NCI-H1092 treated with DMSO at 0.1 percent for 48 hours (cell line): ENCODE measurements at places on chromosomes 4 and X.

DNA sequence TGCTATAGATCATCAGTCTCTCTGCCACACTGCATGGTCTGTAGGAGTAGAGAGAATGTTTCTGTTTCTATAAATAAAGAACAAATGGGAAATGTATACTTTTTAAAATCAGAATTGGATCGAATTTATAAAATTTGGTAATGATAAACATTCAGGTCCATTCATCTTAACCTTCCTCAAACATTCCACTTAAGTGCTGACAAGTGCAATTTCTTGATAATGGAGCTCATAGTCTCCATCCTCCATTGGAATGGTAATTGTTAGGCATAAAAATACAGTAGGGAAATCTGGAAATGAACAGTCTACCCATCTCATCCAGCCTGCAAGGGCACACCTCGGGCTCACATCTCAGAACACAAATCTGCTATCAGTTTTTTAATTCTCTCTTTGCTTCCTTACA is 122.6 kb upstream of the PACRGL start:
- no peak for DNase-seq

- DNase-seq = no peak
Observed at GRCh38 chr4:144655491-144655890, 9.5 kb downstream of the HHIP start.

DNA sequence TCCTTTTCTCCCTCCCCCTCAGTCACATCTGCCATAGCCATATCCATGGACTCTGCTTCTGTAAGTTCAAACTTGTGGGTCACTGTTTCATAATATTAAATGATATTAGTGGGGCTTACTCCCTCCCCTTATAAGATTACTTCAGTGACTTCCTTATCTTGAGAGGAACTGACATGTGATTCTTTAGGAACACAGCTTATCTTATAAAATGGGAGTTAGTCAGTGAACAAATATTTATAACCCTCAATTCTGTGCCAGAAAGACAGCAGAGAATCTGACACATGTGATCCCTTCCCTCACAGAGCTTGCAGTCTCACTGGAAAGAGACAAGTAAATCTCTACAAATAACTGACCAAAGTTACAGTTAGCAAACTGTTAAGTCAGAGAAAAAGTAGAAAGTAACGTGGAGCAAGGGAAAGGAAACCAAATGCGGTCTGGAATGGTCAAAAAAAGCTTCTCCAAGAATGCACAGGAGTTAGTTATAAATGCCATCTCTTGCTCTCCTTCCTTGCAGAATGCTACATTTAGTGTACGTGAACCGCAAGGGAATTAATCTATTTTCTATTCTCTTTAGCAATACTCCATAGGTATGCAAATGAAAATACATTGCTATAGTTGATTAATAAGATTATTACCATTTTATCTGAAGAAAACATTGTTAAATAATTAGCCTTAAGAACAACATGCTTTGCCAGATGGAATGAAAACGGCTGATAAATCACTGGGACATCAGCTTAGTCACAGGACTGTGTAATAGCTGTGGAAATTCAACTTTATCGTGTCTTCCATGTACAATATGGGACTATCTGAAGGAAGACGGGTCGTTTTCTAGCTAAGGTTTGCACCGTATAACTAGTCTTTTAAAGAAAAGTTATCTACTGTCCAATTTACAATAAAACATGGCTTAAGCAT is 29.0 kb downstream of the SGMS2 start:
- no peak for DNase-seq

GRCh38 chrX:155086202-155086840 is 15.0 kb downstream of the BRCC3 start:
- DNase-seq = no peak

DNA sequence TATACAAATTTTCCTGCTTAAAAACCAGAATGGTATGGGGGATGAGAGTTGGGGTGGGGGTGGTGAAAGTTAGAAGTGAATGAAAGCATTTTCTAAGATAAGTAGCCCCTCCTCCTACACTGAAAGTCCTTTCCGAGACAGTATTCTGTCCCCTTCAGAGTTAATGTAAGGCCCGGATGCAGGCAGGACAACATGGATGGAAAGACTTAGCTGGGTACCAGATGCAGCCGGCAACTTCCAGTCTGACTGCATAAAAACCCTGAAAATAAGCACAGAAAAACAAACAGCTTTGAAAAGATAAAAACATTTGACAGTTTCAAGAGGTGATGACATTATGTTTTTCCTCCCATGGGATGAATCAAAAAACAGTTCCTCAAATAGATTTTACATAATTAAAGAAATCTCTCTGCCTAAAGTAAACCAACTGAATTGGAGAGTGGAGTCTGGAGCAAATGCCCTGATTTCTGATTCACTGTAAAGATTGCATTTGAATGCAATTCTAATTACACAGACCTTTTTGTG is 196.3 kb downstream of the GPAT3 start:
- DNase-seq = no peak

DNA sequence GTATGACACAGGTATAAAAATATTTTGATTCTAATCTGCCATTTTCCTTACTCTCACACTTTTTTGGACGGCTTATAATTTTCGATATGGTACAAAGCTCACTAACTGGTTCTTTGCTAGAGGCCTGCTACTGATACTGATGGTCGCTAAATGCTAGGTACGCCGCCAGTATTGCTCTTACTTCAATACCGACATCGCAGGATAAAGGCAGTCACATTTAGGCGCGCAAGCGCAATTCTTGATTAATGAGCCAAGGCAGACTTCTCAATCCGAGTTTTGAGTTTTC is 557 bp upstream of the USP38 start:
- DNase-seq = no peak

DNA sequence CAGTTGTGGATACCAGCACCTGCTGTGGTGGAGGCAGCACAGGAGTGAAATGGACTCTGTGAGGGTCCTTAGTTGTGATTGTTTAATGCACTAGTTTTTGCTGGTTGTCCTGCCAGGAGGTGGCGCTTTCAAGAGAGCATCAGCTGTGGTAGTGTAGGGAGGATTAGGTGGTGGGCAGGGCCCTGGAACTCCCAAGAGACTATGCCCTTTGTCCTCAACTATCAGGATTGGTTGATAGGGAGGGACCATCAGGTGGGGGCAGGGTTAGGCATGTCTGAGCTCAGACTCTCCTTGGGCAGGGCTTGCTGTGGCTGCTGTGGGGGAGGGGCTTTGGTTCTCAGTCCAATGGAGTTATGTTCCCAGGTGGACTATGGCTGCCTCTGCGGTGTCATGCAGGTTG is 121.9 kb downstream of the RRAGB start:
- no peak for DNase-seq

DNA sequence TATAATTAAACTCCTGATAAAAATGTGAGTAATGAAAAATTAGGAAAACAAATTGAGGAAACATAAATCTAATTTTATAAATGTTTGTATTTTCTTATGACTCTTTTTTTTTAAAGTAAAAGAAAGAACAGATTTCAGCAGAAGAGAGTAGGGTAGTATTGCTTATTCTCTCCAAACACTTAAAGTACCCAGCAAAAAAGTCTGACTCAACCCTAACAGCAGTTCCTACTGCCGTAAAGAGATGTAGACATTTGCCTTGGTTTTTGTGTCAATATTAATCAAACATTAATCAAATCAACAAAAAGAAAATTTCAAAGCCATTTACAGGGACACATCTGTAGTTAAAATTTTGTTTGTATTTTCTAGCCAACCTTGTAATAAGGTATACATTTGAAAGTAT is 508.4 kb downstream of the IL15 start:
- no peak for DNase-seq

- DNase-seq = no peak
Observed at GRCh38 chrX:48956728-48957414, 536 bp downstream of the OTUD5 start.

GRCh38 chrX:30612250-30612655 is 34.7 kb upstream of the TASL start:
- DNase-seq = peak; percentile 75

DNA sequence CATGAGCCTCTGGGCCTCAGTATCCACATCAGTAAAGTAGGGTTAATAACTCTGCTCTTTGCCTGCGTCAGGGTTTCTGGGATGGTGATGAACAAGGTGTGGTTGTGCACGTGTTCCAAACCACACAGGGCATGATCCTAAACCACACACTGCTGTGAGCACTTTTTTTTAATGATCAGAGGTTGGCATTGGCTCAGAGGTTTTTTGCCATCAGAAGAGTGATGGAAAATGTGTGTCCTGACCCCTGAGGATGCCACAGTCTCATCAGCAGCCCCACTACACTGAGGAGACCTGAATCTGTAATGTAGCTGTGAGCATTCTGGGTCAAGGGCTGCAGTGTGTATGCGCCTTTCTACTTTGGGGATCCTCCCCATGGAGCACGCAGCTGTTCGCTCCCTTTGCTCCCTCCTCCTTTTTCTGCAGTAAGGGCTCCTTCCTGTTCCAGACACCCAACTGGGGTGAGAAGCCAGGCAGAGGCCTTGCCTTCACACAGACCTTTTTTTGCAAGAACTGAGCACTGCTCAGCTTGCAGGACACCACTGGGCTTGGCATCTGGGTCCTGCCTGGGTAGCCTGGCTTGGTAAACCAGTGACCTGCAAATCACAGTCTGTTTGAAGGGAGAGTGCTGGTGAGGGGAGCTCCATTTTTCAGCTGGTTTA is 87.5 kb downstream of the MAMLD1 start:
- DNase-seq = no peak

DNA sequence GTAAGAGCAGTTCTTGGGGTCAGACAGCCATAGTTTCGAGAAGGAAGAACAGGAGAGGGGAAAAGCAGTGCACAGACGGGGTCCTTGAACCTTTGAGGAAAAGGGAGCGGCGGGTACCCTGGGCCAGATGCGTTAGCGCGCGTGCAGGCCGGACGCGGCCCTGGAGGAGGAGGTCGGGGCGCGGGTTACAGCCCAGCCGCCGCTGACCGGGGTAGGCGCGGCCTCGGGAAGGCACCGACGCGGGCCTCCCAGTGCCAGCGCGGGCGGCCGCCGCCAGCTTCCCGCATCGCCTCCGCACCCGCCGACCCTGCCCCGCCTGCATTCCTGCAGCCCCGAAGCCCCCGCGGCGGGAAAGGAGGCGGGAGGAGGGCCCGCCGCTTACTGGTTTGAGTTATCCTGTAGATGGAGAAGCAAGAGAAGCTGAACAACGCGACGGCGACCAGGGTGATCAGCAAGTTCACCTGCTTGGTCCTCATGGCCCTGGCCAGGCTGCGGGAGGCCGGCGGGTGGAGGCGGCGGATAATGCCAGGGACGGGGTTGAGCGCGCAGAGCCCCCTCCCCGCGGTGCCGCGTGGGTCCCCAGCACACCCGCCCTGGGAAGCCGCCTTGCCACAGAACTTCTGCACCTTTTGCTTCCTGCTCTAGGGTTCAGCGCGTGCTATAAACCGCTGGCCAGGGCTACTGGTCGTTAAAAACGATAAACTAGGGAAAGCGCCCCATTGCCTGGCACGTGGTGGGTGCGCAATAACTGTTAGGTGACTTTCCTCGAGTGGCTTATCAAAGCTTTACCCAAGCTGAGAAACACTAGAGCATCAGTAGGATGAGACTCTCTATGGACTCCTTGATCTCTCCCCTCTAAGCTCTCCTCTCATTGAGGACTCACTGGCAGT is at the start of gene MGAT4D:
MGAT4D (minus strand) TSS at position 547 of the 890 bp plus-strand sequence; CDS start at position 476, 71 bp downstream.
- no peak for DNase-seq

DNA sequence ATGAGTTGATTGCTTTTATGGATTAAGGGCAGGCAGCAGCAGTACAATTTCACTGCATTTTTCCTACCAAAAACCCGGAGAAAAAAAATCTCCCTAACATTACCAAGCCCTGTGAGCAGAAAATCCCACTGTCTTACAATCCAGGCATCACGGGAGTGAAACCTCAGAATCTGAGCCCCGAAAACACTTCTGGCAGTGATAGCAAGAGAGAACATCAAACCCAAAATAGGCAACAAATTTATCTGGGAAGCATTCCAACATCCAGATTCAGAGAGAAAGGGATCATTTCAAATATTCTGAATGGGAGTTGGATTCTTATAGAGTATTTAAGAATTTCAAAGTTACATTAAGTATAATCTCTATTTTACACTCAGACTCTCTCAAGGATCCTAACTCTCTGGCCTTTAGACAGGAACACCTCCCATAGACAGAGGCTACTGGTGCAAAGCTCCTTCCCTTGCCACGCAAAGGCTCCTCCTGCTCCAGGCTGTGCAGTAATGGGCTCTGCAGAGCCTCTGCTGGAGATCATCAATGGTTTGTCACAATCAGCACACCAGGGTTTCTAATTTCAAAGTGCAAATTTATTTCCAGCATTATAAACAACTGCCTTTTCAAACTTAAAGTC is 256.9 kb downstream of the PARM1 start:
- DNase-seq = no peak

DNA sequence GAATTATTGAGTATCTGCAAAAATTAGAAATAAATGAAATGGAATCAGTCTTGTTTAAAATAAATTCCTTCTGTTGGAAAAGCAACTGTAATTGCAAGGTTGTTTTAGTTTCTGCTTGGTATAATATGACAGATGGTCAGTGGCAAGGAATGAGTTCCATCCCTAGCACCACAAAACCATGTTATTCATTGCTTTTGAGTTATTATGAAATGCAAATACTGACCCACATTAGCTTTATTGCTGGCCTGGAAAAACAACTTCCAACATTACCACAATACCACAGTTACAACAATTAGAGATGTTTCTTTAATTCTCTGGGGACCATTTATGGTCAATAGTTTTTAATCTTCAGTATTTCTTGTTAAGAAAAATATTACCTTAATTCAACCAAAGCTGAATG is 194.4 kb downstream of the TMA16 start:
- no peak for DNase-seq

GRCh38 chr4:40731361-40731760 is 18.4 kb upstream of the NSUN7 start:
- DNase-seq = no peak

GRCh38 chrX:124086411-124086810 is 124.9 kb downstream of the STAG2 start:
- no peak for DNase-seq

GRCh38 chr4:138299881-138300280 is 57.7 kb upstream of the SLC7A11 start:
- no peak for DNase-seq

GRCh38 chr4:151455212-151455611 is 46.2 kb downstream of the FHIP1A start:
- DNase-seq = no peak

- no peak for DNase-seq
Observed at GRCh38 chrX:139967300-139967699, 2.0 kb upstream of the CXorf66 start.

- DNase-seq = no peak
Observed at GRCh38 chrX:110021258-110022022, 18.5 kb downstream of the TMEM164 start.

DNA sequence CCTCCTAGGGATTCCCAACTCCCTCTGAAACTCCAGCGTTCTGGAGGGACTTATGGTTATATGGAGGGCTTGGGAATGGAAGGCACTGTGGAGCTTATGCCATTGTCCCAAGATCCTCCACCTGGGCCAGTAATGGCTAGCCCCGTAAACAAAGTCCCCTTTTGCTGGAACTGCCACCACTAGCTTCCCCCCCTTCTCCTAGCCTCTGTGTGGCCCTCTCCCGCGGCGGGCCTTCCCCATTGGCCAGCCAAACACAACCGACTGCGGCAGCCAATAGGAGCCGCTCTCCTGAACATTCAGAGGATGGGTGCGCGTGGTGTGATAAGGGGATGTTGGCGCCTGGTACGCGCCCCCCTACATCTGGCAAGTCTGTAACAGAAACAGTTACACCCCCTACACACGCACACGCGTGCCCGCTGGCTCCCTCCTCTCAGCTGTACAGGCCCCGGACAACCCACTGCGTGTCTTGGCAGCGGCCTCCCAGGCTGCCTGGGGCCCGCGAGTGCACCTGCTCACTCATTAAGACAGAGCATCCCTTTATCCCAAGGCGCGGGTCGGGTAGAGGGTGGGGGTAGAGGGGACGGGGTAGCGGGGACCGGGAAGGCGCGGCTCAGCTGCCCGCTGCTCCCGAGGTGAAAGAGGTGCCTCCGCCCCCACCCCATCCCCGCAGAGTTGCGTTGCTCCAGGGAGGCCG is 863 bp upstream of the RAB33A start:
- peak; percentile 90 for DNase-seq
